ENCODE measurements at places on chromosomes 12 and 14.

DNA sequence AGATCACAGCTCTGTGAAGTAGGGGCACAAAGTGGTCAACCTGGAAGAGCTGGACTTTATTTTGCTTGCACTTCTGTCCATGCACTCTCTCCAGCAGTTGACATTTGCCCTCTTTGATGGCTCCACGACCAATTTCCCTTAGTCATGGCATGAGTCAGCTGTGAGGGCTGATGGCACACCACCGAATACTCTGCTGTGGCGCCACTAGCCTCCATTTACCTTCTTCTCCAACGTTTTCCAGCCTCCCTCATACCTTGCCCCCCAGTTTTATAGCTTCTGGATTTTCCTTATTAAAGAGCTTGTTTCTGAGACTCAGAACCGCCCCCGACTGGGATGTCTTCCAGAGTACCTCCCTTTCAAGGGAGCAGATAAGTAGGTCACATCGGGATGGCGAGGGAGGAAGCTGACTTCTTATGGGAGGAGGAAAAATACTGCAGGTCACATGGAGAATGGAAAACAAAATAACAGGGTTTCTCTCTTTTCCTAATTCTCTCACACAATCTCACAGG is 17.6 kb downstream of the NINJ2 start:
- no peak for DNase-seq

DNA sequence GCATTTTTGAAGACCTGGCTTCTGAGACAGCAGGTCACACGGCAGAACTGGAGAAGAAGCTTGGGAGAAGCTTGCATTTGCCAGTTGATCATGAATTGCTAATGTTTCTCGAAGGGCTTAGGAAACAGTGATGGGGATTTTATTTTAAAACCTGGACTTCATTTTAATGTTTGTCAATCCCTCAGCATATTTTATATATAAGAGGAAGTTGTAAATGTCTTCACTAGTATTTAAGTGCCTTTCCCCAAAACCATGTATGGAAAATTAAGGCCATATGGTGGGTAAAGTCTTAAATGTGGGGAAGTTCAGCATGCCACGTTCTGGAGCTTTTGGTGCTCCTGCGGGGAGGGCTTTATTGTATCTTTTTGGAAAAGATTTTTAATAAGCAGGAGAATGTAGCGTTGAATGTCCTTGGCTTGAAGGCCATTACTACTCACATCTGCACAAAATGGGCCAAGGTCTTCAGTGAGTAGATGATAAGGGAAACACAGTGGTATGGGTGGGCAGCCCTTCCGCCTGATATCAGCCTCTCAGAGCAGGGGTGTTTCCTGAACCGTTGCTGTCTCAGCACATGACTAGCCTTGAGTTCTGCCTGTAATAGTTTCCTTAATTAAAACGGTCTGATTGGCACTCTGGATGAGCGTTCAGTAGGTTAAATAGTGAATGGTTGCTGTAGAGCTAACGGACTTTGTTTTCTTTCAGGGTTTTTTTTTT is 511.4 kb downstream of the PCNX1 start:
- DNase-seq: no peak

- no peak for DNase-seq
Measured at GRCh38 chr12:18813753-18814152, 75.8 kb downstream of the CAPZA3 start.

GRCh38 chr14:72264716-72265115 is 332.5 kb downstream of the RGS6 start:
- no peak for DNase-seq

DNA sequence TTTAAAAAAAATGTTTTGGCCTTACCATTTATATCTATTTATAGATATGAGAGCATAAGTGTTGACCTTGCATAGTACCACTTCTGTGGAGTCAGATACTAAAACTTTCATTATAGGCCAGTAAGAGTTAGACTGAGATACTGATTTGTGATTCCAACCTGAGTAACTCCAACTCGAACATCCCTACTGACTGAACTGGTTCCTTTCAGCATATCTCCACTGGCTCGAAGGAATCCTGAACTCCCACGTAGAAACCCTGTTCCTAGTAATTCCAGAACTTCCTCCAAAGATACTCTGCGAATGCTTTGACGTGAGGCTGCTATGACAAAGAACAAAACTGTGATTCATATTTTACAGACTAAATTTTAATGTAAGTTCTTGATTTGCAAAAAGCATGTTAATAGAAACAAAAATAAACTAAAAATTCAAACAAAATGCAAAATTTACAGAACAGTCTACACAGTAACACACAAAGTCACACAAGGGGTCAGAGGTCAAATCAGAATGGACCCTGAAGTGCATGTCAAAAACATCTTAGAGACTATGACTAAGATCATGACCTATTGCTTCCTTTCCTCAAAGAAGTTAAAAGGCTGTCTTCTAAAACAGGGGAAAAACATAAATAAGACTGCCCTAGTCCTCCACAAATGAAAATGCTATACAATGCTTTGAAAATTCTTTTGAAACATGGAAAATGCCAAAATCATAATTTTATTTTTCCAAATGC is 31.5 kb downstream of the HEATR5A start:
- DNase-seq: no peak

All from aorta (tissue), 5 donors.